MV-4-11 (cell line): ENCODE measurements at places on chromosomes 7 and 10.

GRCh38 chr7:77407906-77408305, 8.2 kb downstream of the GSAP start:
- peak; percentile 47 for DNase-seq

GRCh38 chr10:44067432-44067831, 317.5 kb downstream of the CXCL12 start:
- DNase-seq: no peak

GRCh38 chr10:95579292-95579691, 18.1 kb upstream of the SORBS1 start:
- no peak for DNase-seq

DNA sequence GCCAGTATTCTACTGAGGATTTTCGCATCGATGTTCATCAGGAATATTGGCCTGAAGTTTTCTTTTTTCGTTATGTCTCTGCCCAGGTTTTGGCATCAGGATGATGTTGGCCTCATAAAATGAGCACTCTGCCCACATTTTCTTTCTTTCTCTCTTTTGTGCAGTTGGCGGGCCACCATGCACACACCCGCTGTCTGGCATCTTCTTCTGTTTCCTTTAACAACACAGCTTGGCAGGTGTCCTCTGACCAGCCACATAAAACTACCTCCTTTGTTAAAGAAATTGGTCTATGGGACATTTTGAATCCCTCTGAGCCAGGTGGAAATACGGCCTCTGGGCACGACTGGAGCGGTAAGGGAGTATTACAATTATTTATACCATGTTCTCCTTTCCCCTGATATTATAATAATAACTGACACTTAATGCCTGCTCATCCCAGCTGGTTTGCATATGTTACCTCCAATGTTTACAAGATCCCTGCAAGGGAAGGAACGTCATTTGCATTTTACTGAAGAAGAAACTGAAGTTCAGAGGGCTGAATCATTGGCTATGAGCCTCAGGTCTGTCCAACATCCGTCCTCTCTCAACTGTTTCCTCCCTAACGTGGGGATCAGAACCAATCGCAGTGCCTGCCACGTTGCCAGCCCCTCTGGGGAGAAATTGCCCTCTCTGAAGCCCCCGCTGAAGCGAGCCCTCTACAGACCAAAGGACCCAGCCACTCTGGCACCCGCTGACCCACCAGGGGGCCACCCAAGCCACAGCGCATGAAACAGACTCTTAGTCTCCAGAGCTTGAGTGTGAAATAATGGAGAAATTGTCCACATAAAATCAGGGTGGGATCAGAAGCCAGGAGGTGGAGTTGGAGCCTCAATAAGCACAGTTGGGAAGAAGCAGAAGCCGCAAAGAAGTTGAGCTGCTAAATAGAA, 125.0 kb upstream of the FOXK1 start:
- no peak for DNase-seq

GRCh38 chr7:130084037-130084875, 13.9 kb downstream of the KLHDC10 start:
- DNase-seq: peak; percentile 66

GRCh38 chr10:51770709-51771108, 71.3 kb upstream of the CSTF2T start:
- DNase-seq: no peak

DNA sequence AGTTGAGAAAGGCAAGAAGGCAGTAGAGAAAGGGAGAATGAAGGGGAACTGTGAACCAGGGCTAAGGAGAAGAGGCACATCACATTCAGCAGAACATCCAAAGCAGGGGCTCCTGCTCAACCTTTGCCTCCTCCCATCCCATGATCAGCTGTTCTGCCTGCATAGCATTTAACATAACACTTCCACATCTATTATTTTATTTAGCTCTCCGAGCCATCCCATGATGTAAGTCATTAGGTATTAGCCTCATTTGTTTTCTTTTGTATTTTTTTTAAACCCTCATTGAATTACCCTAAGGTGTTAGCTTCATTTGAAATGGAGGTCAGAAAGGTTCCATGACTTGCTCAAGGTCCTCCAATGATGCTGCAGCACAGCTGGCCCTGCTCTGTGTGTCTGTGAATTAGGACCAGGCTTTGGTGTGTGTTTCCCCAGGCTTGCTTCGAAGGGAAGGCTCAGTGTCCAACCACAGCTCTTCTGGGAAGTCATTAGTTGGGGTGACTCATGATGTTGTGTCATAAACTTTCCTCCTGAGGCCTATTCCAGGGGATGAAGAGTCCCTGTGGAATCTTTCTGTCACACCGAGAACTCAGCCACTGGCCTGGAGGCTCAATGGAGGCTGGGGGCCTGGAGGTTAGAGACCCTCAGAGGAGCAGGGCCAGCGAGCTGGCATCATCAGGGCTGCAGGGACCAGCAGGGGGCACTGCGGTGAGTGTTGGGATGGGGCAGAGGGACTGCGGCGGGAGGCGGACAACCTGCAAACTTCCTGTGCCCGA, 16.5 kb downstream of the NPFFR1 start:
- peak; percentile 74 for DNase-seq

- no peak for DNase-seq
Observed at GRCh38 chr10:61071580-61071979, 127.6 kb upstream of the RHOBTB1 start.

DNA sequence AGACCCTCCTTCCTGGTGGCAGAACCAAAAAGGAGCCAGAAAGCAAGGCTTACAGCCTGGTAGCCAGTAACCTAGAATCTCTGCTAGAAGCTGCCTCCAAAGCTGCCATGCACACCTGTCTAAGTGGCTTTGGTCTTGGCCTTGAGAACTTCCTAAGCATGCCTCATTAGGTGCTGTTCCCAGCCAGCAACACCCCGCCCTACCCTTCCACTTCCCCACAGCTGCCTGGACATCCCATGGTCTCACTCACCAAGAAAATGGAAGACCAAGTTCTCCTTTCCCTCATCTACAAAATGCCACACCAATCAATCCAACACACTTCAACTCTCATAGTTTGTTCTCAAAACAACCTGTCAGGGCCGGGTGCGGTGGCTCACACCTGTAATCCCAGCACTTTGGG, 4.2 kb downstream of the PSAP start:
- no peak for DNase-seq

GRCh38 chr7:14414274-14414986, 425.0 kb upstream of the ETV1 start:
- DNase-seq: no peak

GRCh38 chr7:36062154-36062815, 90.8 kb upstream of the EEPD1 start:
- DNase-seq: no peak

DNA sequence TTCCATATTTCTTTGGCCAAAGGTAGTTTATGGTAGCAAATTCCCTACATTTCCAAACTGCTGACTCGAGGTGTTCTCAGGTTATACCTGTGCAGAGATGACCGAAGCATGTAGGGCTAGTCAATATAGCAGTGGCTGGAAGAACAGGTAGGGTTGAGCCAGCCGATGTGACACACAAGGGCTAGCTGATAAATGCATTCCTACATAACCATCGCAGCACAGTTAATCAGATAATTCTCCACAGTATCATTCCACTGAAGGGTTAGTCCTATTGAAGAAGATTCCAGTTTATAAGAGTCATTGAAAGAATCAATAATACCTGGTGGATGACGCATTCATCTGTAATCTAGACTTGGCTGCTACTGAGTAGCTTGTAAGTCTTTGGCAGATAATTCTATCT, 220.0 kb downstream of the KIF20B start:
- no peak for DNase-seq

DNA sequence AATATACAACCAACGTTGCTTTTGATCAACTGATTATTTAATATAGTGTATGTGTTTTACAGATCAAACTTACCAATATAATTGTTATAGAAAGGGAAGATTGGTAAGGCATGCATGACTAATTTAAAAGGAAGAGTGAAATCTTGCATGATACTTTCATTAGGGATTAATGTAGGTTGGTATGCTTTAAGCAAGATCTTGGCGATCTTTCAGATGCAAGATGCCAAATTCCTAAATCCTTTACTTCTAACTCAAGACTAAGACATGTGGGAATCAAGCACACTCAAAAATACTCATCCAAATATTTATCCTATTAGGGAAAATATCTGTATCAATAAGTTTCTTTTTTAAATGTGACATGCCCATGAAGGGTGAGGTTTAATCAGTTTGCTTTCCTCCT, 321.4 kb upstream of the MEOX2 start:
- no peak for DNase-seq

GRCh38 chr10:86642499-86642898, 11.8 kb upstream of the OPN4 start:
- DNase-seq: no peak

GRCh38 chr7:25789701-25790640, 362.0 kb upstream of the NFE2L3 start:
- no peak for DNase-seq

GRCh38 chr7:93147363-93147762, 822 bp downstream of the SAMD9L start:
- DNase-seq: peak; percentile 31

DNA sequence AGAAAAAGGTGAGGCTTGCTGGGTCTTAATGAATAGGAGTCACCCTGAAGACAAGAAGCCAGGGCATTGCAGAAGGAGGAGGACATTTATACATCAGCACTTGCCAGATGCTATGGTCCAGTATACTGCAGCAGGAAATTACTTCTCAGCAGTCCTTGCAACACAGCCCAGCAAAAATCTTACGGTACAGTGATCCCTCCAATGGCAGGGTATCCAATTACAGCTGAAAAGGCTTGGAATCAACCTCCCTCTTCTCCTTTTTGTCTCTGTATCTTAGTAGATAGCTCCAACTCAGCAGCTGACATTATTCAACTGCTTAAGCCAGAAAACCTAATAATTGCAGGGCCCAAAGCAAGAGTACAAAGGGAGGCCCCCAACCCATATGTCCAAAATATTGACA, 128.3 kb upstream of the COBL start:
- DNase-seq: no peak
